ENCODE measurements at places on chromosomes 1 and 21. TPM values are rescaled to one million over a fixed set of nuclear protein-coding genes. Genes with fewer than 3 reads are reported as not detected.

GRCh38 chr1:81967951-81968350 is 167.2 kb downstream of the ADGRL2 start:
- DNase-seq: no peak

DNA sequence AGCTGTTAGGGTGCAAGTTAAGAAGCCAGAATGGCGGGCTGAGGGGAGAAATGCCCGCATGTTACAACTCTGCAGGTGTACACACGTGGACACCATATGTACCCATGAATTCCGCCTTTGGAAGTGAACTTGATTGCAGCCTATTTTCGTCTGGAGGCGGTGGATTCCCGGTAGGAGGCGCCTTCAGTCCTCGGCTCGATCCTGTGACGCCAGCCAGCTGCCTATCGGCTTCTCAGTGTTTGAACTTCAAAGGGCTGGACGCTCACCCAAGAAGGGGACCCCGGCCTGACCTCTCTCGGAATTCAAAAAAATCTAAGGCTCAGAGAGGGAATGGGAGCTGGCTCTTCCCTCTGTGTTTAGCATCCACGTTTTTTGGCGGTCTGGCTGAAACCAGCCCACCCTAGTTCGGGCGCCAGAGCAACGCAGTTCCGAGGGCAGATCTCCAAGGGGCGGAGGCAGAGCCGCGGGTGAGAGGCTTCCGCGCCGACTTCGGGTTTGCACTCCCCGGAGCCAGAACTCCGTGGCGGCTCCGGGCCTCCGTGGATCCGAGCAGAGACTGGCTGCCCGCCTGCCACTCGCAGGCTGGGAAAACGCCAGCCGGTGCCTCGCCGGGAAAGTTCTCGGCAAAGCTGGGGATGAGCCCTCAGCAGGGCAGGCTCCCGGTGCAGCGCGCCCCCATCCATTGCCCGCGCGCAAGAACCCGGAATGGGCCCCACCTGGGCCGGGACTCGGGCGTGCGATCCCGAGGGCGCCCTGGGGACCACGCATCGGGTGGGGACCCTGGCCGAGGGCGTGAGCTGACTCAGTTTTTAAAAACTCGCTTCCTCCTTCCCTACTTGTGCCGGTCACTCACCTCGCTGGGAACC is 996 bp upstream of the TMEM51 start:
- no peak for DNase-seq

- no peak for DNase-seq
Observed at GRCh38 chr1:21903638-21904453, 33.3 kb downstream of the HSPG2 start.

Gene PLA2G2F
- polyA plus RNA-seq: 1.0 TPM
